ENCODE measurements at places on chromosomes 3 and 15. TPM values are rescaled to one million over a fixed set of nuclear protein-coding genes. Genes with fewer than 3 reads are reported as not detected.
A peak's percentile ranks its signal among the peaks of the same experiment; 100 is the strongest.

DNA sequence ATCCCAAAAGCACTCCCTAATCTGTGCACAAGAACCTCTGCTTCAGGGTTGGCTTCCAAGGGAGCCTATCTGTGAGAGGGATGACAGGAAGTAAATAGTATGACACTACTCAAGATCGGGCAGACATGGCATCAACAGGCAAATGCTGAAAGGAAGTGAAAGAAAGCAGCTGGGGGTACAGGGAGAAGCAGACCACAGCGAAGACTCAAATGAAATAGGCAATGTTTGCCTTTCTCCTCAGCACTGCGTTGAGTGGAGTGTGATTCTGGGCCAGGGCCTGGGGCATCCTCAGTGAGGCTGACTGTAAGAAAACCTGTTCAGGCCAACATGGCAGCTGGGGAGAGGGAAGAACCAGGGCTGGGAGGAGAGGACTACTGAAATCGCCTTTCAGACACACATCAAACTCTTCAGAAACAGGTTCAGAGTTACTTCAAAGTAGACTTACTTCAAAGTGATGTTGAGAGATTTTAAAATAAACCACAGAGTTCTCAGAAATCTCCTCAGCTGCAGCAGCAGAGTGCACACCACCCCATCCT, 96.6 kb downstream of the SLC9A9 start:
- no peak for DNase-seq

DNA sequence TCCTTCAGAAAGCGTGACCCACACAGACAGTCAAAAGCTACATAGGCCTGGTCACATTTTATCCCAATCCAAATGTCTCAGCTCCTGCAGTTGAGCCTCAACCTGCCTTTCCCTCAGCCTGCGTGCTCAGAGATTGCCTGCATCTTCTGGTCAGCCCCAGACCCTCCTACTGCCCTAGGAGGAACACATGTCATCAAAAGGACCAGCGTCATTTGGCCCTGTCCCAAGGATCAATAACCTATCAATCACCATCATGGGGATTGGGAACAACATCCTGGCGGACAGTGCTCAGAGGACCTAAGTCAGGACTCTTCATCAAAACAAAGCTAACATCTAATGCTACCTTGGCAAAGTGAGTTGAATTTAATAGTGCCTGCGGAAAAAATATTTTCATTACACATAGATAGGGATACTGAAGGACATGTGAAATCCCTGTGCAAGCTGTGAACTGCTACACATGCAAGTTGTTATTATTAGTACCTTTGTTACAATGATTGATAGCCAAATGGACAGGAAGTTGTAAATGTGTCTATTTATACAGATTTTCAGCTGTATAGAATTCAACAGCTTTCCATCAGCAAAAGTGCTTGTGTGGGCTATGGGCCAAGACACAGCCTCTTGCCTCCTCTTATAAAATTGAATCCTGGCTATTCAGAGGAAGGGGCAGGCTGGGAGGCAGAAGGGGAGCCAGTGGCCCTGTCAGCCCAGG, 47.7 kb downstream of the UMPS start:
- peak; percentile 32 for DNase-seq

GRCh38 chr3:194043516-194043915, 92.4 kb upstream of the HES1 start:
- DNase-seq: no peak

The PHC3 gene
- 84.5 TPM for total RNA-seq

The CLSTN2 gene
- 22.2 TPM for total RNA-seq

The SPINT1 gene
- 1.7 TPM for total RNA-seq

The CASR gene
- not detected for total RNA-seq

GRCh38 chr3:172461530-172462138, 13.4 kb upstream of the GHSR start:
- no peak for DNase-seq

The ADGRG7 gene
- not detected for total RNA-seq

The MST1 gene
- 9.1 TPM for total RNA-seq

GRCh38 chr3:126540342-126540849, 16.4 kb downstream of the CHST13 start:
- peak; percentile 82 for DNase-seq

DNA sequence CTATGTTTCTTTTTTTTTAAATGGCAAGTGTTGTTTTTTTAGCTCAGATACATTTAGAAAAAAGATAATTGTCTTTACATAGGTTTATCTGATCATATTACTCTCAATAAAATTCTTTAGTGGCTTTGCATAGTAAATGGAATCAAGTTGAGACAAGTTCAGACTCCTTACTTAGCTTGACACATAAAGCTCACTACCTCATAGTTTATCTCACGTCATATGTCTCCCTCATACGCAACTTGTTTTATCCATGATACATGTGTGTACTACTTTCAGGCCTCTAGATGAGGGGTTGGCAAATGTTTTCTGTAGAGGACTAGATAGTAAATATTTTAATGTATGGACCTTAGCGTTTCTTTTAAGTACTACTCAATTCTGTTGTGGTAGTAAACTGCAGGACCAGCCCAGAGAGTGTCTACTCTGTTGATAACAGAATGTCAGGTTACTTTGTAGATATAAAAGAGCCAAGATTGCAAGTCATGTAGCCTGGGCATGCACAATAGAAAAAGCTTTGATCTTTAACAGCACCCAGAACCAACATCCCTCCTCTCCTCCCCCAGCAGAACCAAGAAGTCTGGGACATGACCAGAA, 28.2 kb upstream of the MGA start:
- no peak for DNase-seq

- DNase-seq: no peak
Measured at GRCh38 chr3:129936757-129937156, 37.8 kb upstream of the TRH start.

DNA sequence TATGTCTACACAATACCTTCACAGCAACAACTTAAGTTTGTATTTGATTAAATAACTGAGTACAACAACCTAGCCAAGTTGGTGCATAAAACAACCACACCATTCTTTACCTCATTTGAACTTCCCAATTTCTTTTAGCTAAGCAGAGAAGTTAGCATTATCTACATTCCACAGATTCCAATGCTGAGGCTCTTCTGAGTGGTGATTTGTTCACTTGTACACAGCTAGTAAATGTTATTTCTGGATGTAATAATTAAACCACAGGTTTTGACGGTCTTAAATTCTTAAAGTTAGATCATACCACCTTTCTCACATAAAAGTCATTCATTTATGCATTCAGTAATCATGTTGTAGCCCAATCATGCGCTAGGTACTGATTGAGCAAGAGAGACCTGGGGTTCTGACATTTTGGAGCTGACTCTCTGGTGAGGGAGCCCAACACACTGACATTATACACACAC, 102.5 kb downstream of the SST start:
- no peak for DNase-seq

DNA sequence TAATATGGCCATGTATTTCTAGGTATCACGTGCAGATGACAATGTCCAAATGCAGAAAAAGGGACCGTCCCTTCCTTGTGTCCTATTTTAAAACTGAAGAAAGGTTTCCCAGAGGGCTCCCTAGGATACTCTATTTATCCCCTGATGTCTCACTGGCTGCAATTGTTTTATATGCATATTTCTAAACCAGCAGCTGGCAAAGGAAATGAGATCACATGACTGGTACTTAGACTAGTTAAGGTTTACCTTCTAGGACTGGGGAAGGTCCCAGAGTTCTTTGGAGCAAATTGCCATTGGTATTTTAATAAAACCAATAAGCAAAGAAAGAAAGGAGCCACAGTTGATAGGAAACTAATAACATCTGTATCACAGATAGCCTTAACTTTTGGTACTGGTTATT, 29.5 kb downstream of the GTF2E1 start:
- DNase-seq: no peak

- DNase-seq: no peak
Measured at GRCh38 chr3:40768046-40768445, 243.3 kb downstream of the ZNF621 start.

DNA sequence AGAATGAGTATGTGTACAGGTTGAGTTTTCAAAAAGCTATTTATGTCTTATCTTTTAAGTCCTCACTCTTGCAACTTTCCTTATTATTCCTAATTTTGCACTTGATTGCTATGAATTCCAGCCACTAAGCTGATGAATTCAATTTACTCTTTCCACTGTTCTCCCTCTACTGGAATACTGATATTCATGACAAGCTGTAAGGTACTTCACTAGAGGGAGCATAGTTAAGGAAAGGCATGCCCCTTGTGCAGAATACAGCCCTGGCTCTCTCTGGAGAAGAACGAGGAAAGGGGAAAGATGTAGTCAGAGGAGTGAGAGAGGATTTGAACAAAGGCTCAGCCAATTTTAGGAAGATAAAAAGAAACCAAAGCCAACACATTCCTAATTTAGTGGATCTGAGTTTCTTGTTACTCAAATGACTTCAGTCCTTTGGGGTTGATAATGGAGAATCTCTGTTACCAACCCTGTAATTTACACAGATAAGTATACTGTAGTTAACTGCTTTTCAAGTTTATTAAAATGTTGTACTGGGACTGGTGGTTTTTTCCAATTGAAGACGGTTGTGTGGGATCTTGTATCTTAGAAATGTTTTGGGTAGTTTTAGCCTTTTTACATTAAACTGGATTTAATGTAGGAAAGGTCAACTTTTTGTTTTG, 4.0 kb downstream of the SCAANT1 start:
- no peak for DNase-seq

The DGKG gene
- total RNA-seq: 16.7 TPM

GRCh38 chr3:104711406-104711805, 655.3 kb upstream of the ALCAM start:
- no peak for DNase-seq

The GASK1A gene
- total RNA-seq: 80.1 TPM

DNA sequence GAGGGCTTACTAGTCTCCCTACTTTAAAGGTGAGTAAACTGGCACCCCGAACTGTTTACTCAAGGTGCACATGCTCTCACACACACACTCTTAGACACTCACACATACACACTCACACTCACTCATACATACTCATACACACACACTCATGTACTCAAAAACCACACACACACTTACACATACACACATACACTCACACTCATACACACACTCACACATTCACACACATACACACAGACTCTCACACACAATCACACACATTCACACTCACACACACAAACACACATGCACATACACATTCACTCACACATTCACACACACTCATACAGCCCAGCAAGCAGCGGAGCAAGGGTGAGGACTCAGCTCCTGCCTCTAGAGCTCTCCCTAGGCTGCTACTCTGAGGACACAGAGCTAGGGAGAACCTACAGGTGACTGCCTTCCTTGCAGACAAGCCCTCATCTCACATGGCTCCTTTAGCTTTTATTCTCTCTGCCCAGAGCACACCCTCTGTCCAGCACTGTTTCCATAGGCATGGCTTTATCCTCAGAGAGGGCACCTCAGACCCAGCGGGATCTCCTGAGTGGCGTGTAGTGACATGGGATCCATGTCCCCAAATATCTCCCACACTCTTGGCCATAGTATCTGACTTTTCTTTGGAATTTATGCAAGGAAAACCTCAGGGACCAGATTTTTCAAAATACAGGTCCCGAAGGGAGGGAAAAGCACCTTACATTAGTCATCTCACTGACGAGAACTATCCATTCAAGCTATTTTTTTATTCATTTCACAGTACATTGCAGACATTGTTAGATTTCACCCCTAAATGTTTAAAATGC, 26.2 kb upstream of the ATG7 start:
- no peak for DNase-seq

The HRG gene
- not detected for total RNA-seq

The GADL1 gene
- total RNA-seq: 2.2 TPM

The FGF12 gene
- total RNA-seq: 1.7 TPM

DNA sequence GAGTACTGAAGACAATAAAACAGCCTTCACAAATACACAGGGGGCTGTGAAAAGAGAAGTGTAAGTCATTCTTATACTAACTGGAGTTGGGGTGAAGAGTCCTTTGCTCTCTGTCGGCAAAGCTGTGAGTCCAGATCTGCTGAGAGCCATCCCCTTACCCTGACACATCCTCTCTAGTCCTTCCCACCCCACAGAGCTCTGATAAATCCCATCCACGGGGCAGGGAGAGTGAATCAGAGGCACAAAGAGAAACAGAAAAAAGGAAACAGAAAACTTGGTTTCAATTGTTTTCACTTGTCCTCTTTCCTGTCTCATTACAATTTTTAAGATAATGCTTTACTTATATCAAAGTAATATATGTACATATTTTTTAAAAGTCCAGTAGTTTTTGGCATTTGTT, 18.2 kb upstream of the ZNF639 start:
- DNase-seq: no peak

Measured in posterior vena cava (tissue), 2 donors.